Left renal pelvis (tissue), 4 donors: ENCODE measurements at places on chromosomes 3 and 15.

DNA sequence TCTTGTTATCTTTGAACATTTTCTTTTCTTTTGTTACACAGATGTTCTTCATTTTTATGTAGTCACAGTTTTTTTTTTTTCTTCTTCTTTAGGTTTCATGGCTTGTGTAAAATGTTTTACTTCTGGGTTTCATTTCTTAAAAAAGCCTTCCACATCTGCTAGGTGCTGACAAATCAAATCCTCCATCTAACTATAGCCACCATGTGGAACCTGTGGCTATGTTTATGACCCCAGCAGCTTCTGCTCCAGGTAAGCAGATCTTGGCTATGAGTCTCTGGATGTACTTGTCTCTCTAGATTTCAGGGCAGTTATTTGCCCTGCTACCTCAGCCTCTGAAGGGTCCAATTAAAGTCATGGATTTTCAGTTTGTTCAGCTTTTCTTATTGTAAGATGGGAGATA lies 44.5 kb downstream of the OXSM start:
- no peak for DNase-seq

DNA sequence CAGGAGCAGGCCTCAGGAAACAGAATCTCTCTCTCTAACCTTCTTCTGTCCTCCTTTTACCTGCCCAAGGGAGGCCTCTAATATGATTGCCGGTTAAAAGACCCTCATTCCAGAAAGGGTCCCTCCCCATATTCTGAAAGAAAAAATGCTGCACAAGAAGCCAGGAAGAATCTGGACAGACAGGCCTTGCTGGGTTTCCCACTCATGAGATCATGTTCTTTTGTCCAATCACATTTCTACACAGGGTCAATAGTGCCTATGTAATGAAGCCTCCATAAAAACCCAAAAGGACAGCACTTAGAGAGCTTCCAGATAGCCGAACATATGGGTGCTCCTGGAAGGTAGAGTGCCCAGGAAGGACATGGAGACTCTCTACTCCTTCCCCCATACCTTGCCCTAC lies 146.0 kb downstream of the MYO9A start:
- no peak for DNase-seq

DNA sequence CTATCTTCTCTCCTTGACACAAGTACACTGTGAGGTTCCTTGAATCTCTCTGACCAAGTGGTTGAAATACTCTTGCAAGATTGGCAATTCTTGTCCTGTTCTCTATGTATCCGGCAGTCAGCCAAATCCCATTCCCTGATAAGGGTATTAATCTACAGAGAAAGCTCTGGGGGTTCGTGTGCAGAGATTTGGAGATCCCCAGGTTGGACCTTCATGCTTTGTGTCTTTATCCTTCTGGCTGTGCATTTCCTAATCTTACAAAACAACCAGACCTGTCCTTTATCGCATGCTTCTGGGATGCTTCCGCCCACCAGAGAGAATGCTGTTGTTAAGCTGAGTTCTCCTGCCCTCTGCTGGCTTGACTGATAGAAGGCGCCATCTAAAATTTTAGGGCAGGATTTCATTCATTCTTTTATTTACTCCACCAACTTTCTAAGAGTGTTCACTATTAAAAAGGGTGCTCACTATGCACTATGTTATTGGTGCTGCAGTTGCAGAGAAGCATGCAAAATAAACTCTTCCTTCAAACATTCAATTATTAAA lies 8.6 kb upstream of the SST start:
- DNase-seq = no peak

DNA sequence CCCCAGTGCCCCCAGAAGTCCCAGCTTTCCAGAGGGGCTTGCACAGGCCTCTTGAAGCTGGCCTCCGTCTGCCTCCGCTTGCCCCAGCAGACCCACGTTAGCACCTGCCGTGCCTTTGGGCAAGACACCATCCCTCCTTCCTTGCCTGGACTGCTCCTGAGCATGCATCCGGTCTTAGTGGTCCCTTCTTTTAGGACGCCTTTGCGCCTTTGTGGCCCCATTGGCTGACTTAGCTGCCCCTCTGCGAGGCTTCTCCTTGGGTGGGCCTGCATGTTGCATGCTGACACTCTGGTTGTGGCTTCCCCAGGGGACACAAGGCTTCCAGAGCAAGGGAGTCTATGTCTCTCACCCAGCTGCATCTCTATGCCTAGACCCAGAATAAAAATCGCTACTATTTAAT lies 56.6 kb downstream of the RHCG start:
- no peak for DNase-seq

DNA sequence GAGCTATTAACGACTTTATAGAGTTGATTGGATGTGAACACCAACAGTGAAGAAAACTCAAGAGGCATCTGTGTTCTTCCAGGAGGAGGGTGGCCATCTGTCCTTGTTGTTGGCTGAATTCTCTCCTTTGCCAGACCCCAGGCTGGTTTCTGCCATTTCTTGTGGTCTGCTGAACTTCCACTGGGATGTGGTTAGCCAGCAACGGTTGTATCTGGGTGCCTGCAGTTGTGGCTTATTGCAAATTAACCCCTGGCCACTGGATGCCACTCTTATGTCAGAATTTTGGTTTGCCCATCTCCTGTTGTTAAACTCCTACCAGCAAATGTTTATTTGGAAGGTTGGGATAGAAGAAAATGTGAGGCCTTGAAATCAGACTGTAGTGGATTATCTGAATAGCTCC lies 163.6 kb upstream of the TBC1D5 start:
- DNase-seq = no peak

GRCh38 chr3:132980102-132980501 lies 58.1 kb upstream of the TMEM108 start:
- DNase-seq = no peak

DNA sequence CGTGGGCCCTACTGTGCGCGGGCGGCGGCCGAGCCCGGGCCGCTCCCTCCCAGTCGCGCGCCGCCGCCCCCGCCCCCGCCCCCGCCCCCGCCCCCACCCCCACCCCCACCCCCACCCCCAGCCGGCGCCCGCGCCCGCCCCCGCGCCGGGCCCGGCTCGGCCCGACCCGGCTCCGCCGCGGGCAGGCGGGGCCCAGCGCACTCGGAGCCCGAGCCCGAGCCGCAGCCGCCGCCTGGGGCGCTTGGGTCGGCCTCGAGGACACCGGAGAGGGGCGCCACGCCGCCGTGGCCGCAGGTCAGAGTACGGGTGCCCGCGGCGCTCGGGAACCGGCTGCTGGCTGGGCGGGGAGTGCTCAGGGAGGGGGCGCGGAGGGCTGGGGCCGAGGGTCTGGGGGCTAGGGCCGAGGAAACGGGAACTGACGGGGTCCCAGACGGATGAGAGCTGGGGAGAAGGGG lies 1.1 kb upstream of the PPARG start:
- DNase-seq = no peak

GRCh38 chr3:23761440-23761896 lies 44.3 kb upstream of the UBE2E1 start:
- DNase-seq = no peak

DNA sequence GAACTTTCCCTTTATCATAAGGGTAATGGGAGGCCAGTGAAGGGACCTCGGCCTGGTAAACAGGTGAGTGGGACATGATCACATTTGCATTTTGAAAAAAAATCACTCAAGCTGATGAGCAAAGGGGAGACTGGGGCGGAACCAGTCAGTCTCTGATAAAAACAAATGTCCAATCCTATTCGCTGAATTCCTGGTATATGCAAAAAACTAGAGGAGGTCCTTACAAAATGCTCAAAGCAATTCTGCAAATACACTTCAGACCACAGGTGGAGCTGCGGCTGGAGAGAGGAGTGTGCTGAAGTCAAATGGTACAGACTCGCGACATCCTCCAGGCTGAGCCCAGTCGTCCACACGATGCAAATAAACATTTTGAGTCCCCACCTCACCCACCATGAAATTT lies 166.7 kb downstream of the FOXP1 start:
- no peak for DNase-seq

DNA sequence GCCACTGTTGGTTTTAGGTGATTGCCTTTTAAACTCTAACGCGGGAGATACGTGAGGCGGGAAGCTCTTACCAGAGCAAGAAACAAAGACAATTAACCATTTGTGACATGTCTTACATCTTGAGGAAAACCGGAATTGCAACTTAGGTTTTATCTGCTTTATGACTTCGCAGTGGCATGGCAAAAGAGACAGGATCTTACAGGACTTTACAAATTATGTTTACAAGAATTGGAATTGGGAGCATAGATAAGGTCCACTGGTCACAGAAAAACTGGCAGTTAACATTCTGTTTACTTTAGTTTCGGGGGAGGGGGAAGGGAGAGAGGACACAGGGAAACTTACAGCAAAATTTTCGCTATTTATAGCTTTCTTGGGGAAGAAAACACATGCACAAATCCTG lies 1119.6 kb downstream of the ZPLD1 start:
- no peak for DNase-seq

DNA sequence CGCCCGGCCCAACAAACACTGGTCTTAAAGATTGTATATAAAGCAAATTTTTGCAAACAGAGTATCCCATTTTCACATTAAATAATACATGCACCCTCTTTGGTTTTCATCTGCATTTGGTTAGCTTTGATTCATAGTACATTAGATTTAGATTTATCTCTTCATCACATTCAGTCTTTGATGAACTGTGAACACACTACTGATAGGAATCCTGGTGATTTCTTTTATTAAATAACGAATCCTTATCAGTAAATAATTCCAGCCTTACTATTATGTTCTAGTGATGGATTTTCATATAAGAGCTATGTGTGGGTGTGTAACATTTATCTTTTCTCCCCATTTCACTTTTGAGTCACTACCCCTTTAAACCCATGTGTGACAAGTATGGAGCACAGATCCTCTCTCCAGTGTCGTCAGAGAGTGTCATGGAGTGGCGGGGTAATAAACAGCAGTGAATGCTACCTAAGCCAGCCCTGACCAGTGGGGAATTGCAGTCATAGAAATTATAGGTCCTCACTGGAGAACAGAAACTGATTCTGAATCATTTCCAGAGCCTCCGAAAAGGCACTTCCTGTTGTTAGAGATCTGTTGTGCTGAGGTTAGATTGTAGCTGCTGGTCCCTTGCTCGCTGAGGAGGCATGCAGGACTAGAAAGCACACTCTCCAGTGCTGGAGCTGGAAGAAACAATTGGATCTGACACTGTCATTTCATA lies 22.0 kb downstream of the SLC7A14 start:
- no peak for DNase-seq

GRCh38 chr15:73575636-73576247 lies 57.4 kb downstream of the NPTN start:
- DNase-seq = no peak

GRCh38 chr15:83930392-83931212 lies 276.7 kb downstream of the ADAMTSL3 start:
- DNase-seq = no peak

DNA sequence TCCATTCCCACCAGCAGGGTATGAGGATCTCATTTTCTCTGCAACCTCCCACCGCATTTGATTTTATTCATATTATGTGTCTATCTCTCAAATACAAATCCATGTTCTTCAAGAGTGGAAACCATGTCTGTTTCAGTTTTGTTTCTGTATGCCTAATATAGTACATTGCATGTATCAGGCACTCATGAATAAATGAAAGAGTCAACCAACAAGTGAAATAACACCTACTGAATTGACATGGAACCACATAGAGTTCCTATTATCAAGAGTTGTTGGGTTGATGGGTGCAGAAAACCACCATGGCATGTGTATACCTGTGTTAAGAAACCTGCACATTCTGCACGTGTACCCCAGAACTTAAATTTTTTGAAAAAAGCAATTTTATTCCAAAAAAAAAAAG lies 466.8 kb downstream of the LPP start:
- DNase-seq = no peak

DNA sequence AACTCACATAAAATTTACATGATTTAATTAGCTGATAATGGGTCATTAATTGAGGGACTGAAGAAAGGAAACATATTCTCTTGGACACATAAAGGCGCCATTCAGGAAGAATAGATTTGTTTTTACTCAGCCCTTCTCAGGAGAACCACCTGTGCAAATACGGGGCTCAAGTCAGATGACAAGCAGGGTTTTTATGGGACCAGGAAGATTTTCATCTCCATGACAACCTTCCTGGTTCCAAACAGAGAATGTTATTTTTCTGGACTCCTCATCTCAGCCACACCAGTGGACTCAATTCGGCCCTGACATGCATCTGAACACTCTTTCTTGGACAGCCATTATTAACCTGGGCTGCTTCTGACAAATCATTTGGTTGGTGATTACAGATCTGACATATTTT lies 120.5 kb downstream of the PDZRN3 start:
- DNase-seq = no peak

- DNase-seq = no peak
These were observed 247.2 kb downstream of the SLC9A9 start for GRCh38 chr3:143600756-143601718.

DNA sequence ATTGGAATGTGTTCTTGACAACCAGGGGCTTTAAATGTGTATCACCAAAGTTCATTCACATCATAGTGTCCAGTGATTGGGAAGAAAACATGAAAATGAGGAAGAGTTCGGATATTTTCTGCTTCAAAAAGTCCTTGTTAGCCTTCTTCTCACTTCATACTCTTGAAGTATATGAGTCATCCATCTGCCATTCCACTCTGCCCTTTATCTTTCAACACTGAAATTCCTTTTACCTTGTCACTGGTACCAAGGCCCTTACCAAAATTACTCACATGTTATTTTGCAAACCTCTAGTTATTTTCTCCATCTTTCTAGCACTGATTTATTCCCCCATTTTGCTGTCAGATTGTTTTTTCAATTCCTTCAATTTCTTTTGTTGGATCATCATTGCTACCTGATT lies 32.5 kb downstream of the OR5H15 start:
- DNase-seq = no peak

DNA sequence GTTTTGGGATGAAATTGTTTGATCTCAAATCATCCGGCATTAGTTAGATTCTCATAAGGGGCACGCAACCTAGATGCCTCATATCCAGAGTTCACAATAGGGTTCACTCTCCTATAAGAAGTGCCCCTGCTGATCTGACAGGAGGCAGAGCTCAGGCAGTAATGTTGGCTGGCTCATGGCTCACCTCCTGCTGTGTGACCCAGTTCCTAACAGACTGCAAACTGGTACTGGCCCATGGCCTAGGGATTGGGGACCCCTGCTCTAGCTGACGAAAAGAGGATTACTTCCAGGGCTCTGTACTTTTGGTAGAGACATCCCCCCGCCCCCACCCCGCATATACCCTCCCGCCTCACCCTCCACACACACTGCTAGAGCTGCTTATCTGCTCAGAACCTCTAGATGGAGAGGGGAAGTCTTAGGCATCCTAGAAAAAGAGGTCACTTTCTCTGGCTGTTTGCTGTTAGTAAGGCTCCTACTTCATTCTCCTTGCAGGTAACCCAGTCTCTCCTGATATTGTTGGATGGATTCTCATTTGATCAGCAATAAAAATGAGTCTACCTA lies 923.1 kb downstream of the CADM2 start:
- DNase-seq = no peak
